ENCODE measurements at places on chromosomes 1 and 21.
A peak's percentile ranks its signal among the peaks of the same experiment; 100 is the strongest.

- no peak for DNase-seq
These were observed 181.5 kb downstream of the PRDM2 start for GRCh38 chr1:13881385-13882088.

DNA sequence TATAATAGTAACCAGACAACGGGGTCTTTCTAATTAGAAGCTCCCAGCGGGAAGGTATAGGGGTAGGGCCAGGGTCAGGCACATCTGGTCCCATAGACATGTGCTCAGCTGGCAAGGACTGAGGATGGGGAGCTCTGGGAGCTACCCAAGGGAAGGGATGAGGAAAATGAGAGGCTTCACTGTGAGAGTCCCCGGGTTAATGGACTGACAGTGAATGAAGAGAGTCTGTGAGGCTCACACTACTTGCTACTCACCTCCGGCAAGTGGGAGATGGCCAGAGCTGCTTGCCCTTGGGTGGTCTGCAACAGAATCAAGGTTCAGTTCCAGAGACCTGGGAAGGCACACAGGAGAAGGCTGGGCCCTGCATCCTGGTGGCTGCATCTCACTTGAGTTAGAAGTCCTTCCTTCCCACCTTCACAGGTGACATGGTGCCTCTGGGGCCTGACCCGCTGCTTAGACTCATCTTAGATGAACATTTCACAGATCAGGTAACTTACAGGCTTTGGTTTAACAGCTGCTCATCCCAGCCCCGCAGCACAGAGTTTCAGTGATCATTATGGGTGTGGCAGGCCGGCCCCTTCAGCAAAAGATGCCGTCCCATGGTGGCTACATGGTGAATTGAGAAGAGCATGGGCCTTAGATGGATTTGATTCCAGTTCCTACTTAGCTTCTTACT lies 31.7 kb downstream of the EIF2D start:
- no peak for DNase-seq

DNA sequence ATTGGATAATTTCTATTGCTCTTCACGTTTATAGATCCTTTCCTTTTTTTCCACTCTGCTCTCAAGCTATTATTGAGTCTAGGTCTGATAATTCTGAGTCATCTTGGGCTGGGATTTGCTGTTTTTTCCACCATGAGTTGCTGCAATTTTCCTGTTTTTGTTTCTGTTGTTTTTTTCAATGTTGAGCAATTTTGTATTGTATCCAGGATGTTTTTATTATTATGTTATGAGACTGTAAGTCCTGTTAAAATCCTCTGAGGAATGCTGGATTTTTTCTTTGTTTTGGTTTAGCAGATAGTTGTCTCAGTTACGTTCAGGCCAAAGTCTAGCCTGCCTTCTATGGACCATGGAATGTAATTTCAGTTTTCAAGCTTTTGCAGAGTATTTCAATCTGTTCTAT lies 13.0 kb upstream of the SLC35A3 start:
- DNase-seq, result peak; percentile 44

- no peak for DNase-seq
These were observed 467.5 kb downstream of the PTPRU start for GRCh38 chr1:29703596-29704370.

GRCh38 chr1:44012404-44012803 lies 18.9 kb downstream of the SLC6A9 start:
- DNase-seq, result no peak

Data from AG09319 (cell line).